K562 (cell line): ENCODE measurements at places on chromosomes 7 and 10.

DNA sequence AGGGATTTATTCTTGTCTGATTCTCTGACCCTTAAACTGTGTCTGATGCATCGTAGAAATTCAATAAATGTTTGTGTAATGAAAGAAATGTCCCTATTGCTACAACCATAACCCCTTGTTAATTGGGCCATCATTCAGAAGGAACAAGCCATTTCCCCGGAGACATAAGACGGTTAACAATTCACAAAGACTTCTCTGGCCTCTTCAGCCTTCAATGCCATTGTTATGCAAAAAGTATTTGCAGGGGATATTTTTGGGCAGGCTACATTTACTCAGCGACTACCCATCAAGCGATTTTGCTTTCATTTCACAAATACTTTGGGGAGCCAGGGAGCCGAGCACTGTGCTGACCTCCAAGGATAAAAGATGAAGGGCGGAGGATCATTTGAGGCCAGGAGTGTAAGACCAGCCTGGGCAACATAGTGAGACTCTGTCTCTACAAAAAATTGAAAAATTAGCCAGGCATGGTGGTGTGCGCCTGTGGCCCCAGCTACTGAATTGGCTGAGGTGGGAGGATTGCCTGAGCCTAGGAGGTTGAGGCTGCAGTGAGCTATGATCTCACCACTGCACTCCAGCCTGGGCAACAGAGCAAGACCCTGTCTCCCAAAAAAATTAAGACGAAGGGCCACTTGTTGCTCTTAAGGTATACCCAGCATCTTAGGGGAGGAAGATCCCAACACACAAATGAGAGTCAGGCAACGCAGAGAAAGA lies 20.0 kb upstream of the SDK1 start:
- no peak for DNase-seq

GRCh38 chr7:157544980-157545680 lies 208.3 kb downstream of the DNAJB6 start:
- no peak for DNase-seq

DNA sequence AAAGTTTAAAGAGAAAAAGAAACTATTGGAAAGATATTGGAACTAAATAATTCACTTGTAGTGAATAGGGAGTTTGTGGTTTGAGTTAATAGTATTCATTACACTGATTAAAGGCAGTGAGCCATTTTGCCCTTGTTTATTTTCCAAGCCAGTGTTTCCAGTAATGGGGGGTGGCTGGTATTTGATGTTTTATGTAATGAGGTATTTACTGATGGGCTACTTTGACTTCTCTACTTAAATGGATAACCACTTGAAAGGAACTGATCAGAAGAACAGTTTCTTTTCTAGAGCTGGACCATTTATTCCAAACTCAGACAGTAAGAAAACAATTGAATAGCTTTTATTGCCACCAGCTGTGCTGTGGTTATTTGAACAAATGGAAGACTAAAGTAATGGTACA lies 227.0 kb upstream of the HDAC9 start:
- DNase-seq: no peak

DNA sequence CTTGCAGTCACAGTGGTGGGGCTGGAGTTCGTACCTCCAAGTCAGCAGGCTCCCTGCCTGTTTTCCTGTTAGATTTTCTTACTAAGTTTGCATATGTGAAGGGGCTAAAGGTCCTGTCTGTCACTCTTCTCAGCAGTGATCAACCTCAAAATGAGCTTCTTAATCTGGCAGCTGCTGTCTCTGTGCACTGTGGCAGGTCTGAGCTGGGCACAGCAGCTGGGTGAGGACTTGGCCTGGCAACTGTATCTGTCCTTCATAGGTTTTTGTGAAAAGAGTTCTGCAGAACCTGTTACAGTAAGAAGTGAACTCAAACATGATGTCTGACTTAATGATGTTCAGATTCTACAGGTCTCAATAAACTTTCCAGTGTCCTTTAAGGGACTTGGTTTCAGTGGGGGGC lies 31.3 kb upstream of the GJD4 start:
- DNase-seq: no peak

DNA sequence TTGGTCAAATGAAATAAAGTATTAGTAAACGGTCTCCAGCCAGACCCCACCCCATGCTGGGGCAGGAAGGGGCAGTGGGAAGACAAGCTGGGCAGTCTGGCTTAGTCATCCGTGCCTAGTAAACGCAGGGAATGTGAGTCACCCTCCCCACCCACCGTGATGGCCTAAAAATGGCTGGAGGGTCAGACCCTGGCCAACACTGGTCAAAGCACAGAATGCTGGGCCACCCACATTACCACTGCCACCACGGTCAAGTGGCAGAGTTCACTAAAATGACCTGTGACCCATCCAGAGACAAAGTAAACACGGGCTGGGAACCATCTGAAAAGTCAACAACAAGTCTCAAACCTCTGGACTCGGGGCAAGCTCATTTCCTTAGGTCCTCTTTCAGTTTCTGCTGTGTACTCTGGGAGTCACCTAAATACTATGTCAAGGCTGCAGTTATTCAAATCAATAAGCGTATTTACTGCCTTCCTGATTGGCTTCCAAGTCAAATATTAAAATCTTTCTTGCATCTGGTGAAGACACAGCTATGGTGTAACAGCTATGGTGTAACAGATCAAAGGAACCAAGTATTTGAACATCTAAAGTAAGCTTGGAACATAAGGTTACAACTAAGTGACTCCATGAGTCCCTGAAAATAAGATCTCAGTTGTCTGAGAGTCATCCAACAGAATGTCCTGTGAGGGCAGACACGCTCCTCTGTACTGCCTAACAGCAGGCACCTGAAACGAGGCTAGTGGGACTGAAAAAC lies 3.0 kb downstream of the ZFAND2A start:
- DNase-seq: peak; percentile 19

- DNase-seq: no peak
Observed at GRCh38 chr7:156124356-156124755, 312.1 kb upstream of the SHH start.

GRCh38 chr7:155189590-155189989 lies 108.1 kb upstream of the INSIG1 start:
- DNase-seq: no peak

DNA sequence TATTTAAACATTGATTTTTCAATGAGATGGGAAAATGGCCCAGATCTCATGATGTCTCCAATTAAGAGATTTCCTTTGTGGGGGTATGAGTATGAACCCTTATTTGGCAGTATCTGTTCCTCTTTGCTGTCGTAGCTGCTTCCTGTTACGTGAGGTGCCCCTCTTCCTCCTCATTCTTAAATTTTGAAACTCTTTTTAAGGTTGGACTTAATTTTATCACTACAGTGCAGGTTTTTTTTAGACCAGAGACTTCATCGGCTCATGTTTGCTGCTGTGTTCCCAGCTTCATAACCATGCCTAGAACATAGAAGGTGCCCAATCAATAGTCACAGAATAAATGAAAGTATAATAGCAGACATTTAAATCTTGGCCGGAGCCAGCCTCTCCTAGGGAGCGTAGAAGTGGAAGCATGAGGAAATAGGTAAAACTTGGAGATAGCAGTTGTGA lies 2.4 kb downstream of the MIOS start:
- no peak for DNase-seq

- DNase-seq: no peak
Observed at GRCh38 chr7:102988631-102989560, 76.1 kb downstream of the LRRC17 start.

GRCh38 chr10:108048898-108049297 lies 884.4 kb upstream of the SORCS1 start:
- DNase-seq: no peak

DNA sequence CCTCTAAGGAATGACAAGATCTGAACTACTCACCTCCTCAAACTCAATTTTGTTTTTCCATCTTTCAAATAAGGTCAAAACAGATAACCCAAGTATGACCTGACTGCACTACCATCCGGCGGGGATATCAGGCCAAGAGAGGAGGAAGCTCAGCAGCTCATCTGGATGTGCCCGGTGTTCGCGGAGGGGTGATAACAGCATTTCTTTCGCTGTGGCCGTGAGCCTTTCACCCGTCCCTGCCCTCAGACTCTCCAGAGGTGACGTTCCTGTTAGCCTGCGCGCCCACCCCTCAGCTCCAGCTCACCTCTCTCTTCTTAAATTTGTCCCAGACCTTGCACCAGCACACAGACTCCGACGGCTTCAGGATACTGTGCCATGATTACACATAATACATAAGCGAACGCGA lies 526 bp downstream of the ZNF248 start:
- DNase-seq: peak; percentile 46

GRCh38 chr7:13908667-13909397 lies 80.6 kb downstream of the ETV1 start:
- DNase-seq: no peak

GRCh38 chr7:127761196-127761595 lies 109.2 kb downstream of the SND1 start:
- no peak for DNase-seq

DNA sequence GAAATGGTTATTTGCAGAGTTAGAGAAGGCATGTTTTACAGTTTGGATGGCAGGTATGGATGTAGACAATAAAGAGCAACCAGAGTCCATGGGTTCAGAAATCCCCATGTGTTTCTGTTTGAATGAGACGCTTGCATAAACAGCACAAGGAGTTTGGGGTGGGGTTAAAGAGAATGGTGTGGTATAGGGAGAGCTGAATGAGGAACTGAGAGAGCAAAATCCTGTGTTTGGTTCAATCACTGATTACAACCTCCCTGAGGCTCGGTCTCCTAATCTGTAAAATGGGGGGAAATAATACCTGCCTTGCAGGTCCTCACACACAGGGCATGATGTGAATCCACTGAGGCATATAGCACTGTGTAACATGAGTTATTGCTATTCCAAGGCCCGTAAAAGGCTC lies 23.7 kb downstream of the CAV1 start:
- no peak for DNase-seq

DNA sequence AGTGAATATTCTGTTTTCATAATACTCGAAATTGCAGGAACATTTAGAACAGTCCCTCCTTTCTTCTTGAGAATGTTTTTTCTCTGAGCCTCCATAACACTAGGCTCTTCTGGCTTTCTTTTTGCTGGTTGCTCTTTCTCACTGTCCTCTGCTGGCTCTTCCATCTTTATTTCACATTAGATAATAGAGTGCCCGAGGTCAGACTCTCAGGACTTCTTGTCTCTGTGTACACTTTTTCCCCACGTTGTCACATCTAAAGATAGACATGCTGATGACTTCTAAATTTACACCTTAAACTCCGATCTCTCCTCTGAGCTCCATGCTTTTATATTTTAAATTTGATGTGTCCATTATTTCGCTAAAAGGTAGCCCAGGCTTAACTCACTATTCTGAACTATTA lies 15.4 kb upstream of the LRRN3 start:
- no peak for DNase-seq

GRCh38 chr7:90225181-90225580 lies 13.6 kb downstream of the STEAP2 start:
- no peak for DNase-seq

- DNase-seq: no peak
Observed at GRCh38 chr10:49011756-49012155, 72.1 kb upstream of the LRRC18 start.

DNA sequence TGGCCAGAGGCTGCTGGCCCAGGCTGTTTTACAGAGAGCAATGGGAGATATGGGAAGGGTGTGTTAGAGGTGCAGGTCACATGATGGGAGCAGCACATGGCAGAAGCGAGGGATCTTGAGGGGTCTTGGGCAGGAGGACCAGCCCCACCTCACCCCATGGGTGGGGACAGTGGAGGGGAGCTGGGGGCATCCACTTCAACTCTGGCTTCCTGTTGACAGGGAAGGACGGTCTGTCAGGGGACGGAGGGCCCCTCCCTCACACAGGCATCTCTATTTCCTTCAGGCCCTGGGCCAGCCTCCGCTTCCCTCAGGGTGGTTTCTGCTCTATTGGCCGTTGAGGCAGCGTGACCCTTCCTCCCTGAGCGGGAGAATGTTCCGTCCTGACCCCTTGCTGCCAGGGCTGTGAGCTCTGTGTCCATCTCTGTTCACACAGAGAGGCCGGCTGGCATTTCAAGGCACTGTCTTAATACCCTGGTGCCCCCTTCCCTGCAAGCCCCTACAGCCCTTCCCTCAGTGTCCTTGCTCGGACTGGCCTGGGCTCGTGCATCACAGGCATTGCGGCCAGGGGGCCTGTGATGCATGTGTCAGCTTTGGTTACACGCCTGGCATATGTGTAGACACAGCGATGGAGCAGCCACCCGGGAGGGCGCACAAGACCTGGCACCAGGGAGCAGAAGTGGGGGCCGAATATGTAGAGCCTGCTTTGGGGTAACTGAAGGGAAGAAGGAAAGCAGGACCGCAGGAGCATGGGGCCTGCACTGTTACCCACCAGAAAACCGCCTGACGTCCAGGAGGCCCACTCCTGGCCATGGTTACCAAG lies 31.8 kb downstream of the RAMP3 start:
- DNase-seq: no peak

DNA sequence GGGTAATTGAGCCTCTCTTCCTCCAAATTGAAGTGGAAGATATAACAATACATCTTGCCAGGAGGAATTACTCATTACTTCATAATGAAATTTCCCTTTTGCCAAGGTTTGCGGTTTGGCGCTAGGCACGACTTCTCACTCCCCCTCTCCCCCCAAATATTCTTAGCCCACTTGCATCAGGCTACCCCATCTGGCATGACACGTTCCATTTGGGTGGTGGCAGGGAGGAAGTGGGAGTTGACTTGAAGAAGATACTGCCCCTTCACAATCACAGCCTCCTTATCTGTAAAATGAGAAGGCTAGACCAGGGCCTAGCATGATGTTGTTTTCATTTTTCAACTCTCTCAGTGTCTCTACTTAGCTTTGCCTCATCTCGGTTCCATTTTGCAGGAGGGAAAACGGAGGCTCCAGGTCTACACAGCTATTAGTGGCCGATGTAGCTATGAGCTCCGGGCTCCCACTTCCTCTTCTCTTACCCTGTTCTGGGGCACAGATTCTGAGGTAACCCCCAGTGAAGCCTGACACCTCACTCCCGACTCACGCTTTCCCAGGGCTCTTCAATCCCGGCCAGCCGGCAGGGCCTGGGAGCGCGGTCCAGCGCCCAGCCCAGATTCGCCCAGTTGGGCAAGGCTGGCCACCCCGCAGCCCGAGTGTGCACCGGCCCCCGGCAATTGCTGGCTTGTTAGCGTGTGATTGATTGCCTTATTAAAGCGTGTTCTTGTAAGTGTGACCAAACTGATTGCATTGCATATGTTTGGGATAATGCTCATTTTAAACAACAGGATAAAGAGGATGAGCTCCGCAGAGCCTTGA lies 6.5 kb downstream of the EVX1 start:
- DNase-seq: no peak

GRCh38 chr7:93861325-93861949 lies 29.1 kb downstream of the TFPI2 start:
- no peak for DNase-seq

DNA sequence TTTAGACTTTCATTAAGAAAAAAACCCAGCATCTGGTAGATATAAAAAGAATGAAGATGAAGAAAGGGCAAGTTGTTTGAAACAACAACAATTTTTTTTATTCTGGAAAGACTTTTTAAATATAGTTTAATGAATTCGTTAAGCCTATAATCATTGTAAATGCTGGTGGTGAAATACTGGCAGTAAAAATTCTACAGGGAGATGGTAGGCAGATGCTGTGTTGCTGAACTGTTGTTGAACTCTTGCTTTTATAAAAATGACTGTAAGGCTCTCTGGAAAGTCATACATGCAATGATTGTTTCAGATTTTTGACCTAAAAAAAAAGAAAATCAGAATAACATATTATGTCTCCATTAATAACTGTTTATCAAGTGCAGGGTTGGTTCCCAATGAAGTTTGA lies 39.0 kb downstream of the SCIN start:
- DNase-seq: no peak

- no peak for DNase-seq
Observed at GRCh38 chr7:132133501-132133900, 442.8 kb downstream of the PLXNA4 start.

- DNase-seq: no peak
Observed at GRCh38 chr10:44993922-44994751, 6.6 kb upstream of the ZNF22 start.

GRCh38 chr7:129008645-129009414 lies 46.1 kb downstream of the TNPO3 start:
- DNase-seq: no peak
